ENCODE measurements at places on chromosomes 6 and 20.

DNA sequence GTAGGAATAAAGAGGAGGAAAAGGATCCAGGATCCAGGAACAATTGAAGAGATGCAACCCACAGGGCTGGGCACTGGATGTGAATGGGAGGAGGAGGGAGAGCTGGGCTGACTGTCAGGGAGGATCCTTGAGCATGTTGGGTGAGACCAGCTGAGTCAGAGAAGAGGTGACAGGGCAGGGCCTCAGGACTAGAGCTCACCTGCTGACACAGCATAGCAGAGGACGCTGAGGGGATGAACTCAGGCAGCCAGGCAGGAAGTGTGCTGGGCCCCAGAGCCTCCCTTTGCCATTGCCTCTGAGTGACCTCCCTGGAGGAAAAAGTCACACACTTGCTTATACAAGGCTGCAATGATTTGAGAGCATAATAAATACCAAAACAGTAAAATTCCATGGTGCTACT is 72.3 kb downstream of the ZNF133 start:
- peak; percentile 15 for DNase-seq

DNA sequence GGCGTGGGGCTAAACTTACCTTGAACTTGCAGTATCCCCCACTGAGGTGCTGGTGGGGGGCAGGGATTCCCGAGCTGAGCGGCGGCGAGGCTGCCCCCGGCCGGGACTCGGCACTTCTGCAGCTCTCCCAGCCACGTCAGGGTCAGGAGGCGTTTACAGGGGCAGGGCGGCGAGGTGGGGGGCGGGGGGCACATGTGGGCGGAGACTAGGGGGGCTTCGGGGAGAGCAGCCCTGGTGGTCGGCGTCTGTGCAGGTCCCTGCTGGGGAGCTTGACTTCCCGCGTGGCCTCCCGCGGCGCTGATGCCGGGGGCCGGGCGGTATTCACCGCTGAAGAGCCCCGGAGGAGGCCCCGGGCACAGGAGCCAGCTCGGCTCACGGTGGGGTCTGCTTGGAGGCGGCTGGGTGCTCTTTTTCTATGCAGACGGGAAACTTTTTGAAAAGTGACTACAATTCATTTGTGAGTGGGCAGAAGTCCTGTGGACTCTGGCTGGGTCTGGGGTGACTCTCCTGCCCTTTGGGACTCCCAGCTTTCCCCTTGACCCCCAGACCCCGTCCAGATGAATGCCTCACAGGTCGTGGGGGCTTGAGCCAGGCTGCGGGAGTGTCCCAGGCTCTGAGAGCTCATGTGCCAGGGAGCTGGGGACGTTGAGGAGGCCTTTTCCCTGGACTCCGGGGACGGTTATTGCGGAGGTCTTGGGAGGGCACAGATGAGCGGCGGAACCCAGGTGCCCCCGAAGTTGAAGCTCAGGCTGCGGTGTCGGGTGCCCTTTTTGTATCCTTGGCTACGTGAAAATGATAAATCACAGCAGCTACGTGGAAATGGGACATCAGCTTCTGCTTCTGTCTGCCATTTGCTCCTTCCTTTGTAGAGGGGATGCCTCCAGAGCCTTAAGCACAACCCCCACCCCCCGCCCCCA is 75.9 kb upstream of the GATA5 start:
- DNase-seq = no peak

GRCh38 chr6:13868236-13868635 is 53.9 kb upstream of the MCUR1 start:
- DNase-seq = no peak

DNA sequence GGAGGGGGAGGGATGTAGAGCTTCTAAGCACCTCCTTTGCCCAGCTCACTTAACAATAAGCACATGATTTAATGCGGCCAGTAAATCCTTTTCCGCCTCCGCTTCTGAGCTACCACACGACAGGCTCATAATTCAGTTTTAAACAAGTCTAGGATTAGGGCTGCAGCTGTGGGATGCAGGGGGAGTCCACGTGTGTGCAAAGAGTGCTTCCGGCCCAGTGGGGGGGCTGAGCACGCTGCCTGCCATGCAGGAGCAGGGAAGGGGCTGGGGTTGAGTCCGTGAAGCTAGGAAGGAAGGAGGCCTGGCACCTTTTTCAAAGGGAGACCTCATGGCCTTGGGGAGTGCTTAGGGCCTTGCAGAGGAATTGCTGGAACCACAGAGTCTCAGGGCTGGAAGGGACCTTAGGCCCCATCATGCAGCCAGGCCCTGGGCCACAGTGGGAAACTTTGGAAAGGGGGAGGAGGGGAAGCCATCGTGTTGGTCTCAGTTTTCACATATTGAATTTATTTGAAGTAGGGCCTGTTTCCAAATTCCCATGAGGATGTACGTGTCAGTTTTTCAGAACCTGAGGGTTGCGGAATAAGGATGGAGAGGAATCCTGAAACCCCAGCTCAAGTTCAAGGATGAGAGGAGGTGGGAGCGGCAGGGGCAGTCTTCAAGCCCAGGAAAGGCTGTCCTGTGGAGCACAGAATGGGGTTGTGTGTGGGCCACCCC is 96.1 kb downstream of the VEGFA start:
- DNase-seq = no peak

DNA sequence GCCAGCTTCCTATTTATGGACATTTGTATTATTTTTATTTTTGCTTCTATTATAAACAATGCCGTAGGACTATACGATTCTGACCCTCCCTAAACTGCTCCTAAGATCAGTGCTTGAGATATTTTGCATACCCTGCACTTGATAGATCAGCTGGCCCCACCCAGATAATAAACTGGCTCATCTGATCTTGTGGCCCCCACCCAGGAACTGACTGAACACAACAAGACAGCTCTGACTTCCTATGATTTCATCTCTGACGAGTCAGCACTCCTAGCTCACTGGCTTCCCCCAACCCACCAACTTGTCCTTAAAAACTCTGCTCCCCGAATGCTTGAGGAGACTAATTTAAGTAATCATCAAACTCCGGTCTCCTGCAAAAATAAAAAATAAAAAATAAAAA is 34.9 kb upstream of the TFAP2A start:
- peak; percentile 46 for DNase-seq

GRCh38 chr20:21182832-21183563 is 57.1 kb downstream of the KIZ start:
- DNase-seq = peak; percentile 81

GRCh38 chr6:108952776-108953486 is 104.7 kb downstream of the ARMC2 start:
- no peak for DNase-seq

DNA sequence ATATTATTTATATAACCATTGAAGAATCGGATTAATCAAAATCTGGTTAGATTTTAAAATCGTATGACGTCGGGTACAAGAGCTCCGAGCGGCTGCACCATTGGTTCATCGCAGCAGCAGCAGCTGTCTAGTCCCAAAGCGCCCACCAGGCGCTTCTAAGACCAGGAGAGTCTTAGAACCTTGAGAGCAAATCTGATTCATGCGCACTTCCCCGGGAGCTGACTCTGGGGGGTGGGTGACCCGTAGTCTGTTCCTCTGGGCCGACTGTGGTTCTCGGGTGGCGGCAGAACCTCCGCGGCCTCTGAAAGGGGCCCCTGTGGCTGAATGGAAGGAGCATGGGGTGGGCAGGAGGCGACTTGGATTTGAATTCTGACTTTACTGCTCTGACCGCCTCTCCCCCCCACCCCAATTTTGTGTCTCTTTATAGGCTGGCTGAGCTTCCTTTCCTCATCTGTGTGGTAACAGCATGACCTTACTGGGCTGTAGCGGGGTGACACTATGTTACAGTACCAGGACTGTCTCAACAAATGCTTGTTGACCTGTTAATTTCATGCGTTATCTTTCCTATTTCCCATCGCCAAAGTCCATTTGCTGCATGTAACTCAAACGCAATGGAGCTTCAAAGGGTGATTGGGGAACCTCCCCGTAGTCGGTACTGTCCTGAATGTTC is 119.7 kb downstream of the RTN4IP1 start:
- no peak for DNase-seq

DNA sequence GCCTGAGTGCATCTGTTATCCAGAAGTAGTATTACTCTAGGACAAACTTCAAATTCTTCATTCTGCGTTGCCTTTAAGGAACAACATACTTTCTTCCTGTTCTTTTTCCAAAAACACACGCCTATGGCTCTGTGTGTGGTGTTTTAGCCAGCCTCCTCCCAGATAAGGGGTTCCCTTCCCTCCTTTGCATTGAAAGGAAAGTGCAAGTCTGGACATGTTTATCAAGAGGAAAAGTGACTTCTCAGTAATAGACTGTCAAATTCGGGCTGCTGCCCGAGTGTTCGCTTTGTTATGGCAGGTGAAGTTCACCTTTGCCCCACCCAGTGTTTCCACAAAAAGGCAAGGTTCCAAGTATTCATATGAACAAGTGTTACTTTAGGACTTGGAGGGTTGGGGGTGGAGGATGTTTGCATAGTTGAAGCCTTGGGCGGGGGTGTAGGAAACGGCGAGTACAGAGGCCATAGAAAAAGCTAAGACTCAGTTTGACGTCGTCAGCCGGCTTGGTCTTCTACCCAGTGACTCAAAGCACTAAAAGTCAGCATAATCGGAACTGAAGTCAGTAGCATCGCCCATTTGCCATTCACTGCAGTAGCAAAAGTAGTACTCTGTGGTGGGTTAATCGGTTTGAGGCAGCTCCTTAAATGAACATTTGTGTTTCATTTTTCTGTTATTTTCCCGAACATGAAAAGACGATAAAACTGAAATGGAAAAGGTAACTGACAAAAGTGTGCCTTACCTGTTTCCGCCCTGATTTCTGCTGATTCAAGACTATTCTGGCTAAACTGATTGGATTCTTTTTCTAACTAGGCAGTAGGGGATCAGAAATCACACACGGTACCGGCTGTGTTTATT is 12.5 kb downstream of the PRDM1 start:
- no peak for DNase-seq

- DNase-seq = no peak
These were observed 93.5 kb downstream of the CDC5L start for GRCh38 chr6:44481056-44481455.

GRCh38 chr6:28794175-28795002 is 129.4 kb downstream of the TRIM27 start:
- DNase-seq = no peak

DNA sequence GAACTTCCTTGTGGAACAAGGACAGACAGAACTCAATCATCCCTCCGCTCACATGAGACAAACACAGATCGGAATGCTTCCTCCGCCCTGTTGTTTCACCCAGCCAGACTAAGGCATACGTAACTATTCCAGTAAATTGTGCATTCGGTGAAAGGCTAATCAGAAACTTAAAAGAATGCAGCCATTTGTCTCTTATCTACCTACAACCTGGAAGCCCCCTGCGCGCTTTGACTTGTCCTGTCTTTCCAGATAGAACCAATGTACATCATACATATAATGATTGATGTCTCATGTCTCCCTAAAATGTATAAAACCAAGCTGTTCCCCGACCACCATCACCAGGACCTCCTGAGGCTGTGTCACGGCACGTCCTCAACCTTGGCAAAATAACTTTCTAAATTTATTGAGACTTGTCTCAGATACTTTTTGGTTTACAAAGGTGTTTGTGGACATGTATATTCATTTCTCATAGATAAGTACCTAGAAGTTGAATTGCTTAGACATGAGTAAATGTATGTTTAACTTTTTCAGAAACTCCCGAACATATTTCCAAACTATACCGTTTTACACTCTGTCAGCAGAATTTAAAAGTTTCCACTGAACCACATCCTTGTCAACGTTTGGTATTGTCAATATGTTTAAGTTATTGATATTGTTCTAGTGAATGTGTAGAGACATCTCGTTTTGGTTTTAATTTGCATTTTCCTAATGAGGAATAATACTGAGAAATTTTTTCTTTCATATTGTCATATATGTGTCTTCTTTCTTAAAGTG is 197.6 kb upstream of the THBS2 start:
- no peak for DNase-seq

DNA sequence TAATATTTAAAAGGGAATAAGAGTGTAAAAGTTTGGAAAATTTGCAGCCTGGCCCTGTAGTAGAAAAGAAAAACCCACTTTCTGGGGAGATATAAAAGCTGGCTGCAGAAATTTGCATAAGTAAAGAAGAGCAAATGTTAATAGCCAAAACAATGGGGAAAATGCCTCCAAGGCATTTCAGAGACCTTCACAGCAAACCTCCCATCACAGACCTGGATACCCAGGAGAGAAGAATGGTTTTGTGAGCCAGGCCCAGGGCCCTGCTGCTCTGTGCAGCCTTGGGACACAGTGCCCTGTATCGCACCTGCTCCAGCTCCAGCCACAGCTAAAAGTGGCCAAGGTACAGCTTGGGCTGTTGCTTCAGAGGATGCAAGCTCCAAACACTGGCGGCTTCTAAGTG is 113.8 kb downstream of the BTBD9 start:
- DNase-seq = no peak

DNA sequence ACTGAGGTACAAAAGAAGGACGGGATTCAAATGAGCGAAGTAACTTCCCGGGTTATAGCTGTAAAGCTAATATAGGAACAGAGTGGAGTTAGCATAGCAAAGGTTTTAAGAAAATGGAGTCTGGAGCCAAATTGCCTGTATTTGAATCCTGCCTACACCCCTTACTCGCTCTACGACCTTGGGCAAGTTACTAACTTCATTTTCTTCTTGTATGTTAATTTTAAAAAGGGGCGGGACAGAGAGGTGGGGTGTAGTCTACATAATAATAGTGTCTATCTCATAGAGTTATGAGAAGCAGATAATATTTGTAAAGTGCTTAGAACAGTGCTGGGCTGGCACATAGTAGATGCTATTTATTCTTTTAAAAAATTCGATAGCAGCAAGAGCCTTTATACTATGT is 705 bp downstream of the ZSCAN23 start:
- no peak for DNase-seq

DNA sequence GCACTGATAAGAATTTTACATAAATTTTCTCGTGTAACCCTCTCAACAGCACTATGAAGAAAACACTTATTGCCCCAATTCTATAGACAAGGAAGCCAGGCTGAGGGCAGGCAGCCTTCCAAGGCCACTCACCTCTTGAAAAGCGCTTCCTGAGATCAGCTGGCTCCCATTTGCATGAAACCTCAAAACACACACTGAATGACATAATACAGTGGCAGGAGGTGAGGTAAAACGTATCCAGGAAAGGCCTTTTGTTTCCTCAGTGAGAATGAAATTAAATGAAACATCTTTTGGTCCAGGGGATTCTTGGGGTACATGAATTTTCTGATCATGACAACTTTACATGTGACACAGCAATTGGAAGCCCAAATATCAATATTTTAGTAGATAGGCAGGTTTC is 112.5 kb downstream of the WDR27 start:
- DNase-seq = peak; percentile 69

- DNase-seq = no peak
These were observed 41.0 kb upstream of the EMILIN3 start for GRCh38 chr20:41407607-41408006.

DNA sequence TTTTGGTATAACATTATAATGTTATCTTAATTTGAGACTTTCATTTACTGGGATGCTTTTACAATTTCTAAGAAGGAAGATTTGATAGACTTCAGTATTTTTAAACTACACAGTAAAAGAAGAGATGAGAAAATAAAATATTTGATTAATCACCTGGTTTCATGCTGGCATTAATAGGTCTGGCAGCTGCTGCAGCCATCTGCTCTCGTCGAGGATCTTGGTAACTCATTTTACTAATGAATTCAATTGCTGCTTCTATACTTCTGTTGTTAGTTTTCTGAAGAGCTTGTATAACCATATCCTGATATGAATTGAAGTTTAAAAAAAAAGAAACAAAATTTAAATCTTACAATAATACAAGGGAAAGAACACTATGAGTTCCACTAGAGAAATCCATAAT is 23.0 kb downstream of the LATS1 start:
- no peak for DNase-seq
